NCI-H1092 (cell line): ENCODE measurements at places on chromosomes 6 and 20.

DNA sequence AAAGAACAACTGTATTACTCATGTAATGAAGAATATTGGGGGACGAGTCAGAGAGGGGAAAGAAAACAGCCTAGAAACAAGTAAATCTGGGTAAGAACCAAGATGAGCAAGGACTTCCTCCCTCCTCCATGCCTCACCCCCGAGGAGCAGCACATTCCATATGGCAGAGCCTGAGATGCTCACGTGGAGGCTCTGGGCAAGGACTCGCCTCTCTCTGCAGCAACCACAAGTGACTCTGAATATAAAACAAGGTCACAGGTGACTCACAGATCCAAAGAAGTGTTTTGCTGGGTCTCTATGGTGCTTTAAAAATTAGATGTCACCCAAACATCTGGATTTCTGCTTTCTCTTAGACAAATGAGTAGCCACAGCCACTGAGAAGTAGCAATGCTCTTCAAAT lies 453.0 kb upstream of the SULF2 start:
- DNase-seq, result no peak

DNA sequence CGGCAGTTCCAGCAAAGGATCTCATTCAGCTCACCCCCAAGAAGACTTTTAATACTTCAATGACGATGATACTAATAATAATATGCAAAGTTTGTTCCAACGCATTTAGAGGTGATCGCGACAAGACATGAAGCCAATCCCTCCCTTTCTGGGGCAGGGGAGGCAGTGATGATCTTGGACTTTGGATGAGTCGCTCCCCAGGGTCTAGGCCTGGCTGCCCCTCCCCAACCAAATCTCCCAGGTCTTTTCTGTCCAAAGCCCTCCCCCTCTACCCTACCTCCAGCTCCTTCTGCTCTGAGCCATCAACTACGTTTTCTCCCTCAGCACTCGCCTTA lies 33.9 kb downstream of the HLA-A start:
- no peak for DNase-seq

DNA sequence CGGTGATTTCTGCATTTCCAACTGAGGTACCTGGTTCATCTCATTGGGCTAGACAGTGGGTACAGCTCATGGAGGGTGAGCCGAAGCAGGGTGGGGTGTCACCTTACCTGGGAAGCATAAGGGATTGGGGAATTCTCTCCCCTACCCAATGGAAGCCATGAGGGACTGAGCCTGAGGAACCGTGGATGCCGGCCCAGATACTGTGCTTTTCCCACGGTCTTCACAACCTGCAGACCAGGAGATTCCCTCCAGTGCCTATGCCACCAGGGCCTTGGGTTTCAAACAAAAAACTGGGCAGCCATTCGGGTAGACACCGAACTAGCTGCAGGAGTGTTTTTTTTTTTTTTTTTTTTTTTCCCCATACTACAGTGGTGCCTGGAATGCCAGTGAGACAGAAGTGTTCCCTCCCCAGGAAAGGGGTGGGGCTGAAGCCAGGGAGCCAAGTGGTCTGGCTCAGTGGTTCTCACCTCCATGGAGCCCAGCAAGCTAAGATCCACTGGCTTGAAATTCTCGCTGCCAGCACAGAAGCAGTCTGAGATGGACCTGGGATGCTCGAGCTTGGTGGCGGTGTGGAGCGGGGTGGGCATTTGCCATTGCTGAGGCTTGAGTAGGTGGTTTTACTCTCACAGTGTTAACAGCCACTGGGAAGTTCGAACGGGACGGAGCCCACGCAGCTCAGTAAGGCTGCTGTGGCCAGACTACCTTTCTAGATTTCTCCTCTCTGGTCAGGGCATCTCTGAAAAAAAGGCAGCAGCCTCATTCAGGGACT lies 416.2 kb downstream of the KHDRBS2 start:
- no peak for DNase-seq

DNA sequence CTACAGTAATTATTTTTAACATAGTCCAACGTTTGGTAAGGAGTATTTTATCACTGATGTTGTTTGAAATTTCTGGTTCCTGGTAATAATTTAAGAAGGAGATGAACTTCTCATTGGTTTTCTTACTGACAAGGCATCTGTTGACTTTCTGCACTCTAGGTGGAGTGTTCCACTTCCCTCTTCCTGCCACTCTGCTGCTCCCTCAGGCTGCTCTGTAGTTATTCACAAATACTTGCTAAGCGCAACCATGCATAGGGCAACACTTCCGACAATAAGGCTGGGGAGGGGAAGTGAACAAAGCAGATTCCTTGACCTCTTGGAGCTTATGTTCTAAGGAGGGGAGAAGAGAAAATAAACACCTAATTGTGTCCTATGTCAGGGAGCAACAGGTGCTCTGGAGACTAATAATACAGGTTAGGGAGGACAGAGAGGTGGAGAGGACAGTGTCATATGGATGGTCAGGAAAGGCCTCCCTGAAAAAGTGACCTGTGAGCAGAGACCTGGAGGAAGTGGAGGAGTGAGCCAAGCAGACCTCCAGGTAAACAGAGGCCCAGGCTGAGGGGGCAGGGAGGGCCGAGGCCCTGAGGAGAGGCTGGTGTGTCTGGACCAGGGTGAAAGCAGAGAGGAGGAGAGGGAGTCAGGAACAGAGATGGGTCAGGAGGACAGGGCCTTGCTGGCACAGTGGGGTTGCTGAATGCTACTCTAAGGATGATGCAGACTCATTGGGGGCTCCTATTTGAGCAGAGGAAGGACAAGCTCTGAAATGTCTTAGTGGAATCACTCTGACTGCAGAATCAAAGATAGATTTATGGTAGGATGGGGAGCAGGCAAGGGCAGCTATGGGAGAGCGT lies 134.8 kb upstream of the SLC24A3 start:
- no peak for DNase-seq

DNA sequence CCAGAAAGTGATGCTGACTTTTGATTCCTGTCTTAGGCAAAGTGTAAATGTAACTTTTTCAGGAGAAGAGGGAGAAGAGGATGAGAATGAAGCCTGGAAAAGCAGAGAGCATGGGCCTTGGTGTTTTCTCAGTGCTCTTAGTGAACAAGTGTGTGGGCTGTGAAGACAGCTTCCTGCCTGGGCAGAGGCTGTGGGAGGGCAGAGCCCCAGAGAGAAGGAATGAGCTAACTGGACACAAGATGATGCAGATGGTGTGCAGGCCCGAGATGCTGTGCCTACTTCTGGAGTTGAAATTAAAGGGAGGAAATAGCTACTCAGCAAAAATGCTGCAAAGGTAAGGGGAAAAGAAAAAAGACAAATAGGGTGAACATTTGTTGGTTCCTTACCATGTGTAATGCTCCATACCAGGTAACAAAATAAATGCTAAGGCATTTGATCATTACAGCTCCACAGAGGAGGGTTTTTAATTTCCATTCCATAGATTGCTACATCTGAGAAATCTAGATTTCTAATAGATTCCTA lies 87.0 kb upstream of the CEP162 start:
- DNase-seq, result no peak

DNA sequence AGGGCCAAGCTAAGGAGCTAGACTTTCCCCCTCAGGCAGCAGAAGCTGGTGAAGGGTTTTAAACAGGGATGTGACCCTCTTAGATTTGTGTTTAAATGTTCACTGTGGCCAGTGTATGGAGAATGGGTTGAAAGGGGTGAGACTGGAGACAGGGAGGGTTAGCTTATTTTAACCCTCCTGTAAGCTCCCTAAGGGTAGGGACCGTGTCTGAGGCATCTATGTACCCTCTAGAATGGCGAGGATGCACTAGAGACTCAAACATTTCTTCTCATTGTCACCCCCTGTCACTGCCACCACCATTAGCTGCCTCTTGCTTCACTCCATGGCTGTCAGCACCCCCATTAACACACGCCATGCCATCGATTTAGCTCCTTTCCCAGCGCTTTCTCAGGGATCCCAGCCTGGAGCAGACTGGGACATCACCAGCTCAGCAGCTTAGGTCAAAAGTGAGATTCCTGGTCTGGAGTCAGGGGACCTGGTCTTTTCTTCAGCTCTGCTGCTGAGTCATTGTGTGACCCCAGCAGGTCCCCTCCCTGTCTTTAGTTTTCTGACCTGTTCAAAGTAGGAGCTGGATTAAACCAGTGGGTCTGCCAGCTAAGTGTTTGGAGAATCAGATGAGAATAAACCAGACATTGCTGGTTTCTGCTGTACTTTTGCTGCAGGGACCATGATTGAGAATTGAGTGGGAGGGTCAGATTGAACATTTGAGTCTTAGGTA lies 1.1 kb upstream of the SLC22A7 start:
- no peak for DNase-seq

- no peak for DNase-seq
Observed at GRCh38 chr6:11613858-11614257, 76.3 kb downstream of the TMEM170B start.
